ENCODE measurements at places on chromosomes 11 and 22. TPM values are rescaled to one million over a fixed set of nuclear protein-coding genes. Genes with fewer than 3 reads are reported as not detected.

Gene CNGA4
- total RNA-seq: not detected

Gene NUP50
- total RNA-seq: 126 TPM

Gene CCND1
- 2,519 TPM for total RNA-seq

Gene ALDH3B1
- total RNA-seq: not detected

Gene FADD
- total RNA-seq: 53.7 TPM

Gene MAPK8IP2
- 7.8 TPM for total RNA-seq

Gene ADAMTS15
- total RNA-seq: 0.99 TPM

Gene SMTNL1
- total RNA-seq: not detected

Gene VSIG10L2
- not detected for total RNA-seq

- H3K4me1 ChIP-seq: peaks cover 19% of the 10 kb centered on the region
- no peak overlapping the region for H3K4me3 ChIP-seq
- no peaks in the 10 kb centered on the region for H3K36me3 ChIP-seq
- H3K27me3 ChIP-seq: no peaks in the 10 kb centered on the region
- H3K27ac ChIP-seq: no peak overlapping the region
Observed at GRCh38 chr22:28978158-28978557, 83.5 kb downstream of the C22orf31 start.

GRCh38 chr11:113728814-113729213 is 22.7 kb upstream of the TMPRSS5 start:
- DNase-seq: no peak
- no peaks in the 10 kb centered on the region for H3K4me1 ChIP-seq
- H3K27me3 ChIP-seq: no peaks in the 10 kb centered on the region
- peaks cover 6% of the 10 kb centered on the region for H3K36me3 ChIP-seq

DNA sequence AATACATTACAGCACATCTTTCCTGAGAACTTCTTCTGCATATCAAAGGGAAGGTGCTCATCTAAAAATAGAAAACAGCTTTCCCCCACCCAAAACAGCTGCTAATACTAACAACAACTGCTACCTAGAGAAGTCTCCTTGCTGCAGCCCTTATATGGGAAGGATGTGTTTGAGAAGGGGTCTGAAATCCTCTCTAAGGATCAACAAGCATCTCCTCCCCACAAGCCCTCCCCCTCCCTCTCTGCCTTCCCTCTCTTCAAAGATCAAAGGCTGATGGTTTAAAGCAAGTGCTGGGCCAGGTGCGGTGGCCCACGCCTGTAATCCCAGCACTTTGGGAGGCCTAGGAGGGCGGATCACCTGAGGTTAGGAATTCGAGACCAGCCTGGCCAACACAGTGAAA is 33.5 kb downstream of the SCUBE2 start:
- H3K27ac ChIP-seq: no peak overlapping the region
- no peak overlapping the region for H3K4me3 ChIP-seq
- no peak for DNase-seq
- peaks cover 3% of the 10 kb centered on the region for H3K27me3 ChIP-seq
- H3K4me1 ChIP-seq: no peaks in the 10 kb centered on the region

DNA sequence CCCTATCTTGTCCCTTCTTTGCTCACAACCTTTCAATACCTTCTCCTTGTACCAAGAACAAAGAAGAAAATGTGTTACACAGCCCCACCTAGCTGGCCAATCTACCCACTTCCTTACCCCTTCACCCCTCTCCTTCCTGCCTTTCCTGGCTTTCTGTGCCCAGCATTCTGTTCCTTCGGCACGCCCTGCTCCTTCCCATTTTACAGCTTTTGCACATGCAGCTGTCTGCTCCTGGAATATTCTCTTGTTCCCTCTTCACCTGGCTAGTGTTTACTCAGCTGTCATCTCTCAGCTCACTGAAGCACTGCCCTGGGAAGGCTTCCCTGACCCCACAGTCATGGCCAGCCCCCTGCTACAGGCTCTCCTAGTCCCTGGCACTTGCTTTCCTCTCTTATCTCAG is 30.7 kb downstream of the SERPINH1 start:
- no peak overlapping the region for H3K27ac ChIP-seq
- no peak for DNase-seq
- H3K27me3 ChIP-seq: no peaks in the 10 kb centered on the region
- H3K4me1 ChIP-seq: no peaks in the 10 kb centered on the region

- no peak for DNase-seq
- H3K4me3 ChIP-seq: no peak overlapping the region
- peaks cover 23% of the 10 kb centered on the region for H3K4me1 ChIP-seq
- H3K36me3 ChIP-seq: peaks cover 7% of the 10 kb centered on the region
- no peaks in the 10 kb centered on the region for H3K27me3 ChIP-seq
Observed at GRCh38 chr11:65579291-65579690, 3.4 kb downstream of the EHBP1L1 start.

DNA sequence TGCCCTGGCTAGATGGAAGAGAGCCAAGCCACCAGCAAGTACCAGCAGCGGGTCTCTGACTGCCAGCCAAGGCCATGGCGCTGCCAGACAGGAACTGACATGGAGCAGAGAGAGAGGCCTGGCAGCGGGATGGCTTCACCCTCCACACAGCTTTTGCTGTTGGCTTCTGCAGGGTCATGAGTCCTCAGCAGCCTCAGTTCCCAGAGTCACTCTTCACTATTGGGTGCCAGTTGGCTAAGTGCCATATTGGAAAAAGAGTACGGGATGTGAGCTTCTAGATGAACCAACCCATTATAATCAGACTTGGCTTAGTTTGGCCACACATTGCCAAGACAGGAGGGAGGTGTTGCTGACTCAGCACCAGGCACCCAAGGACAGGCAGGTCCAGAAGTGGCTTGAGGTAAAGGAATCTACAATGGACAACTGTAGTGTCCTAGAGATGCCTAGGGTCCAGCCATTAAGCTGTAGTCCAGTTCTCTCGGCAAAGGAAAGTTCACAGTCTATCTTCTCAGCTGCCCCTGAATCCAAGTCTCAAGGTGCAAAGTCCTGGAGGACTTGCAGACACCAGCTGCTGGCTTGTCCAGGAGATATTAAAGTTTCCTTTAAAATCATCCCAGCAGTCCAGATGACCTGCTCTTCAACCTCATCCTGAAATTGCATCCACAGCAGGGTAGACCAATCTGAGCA is 40.7 kb upstream of the POU2AF1 start:
- H3K4me3 ChIP-seq: no peak overlapping the region
- no peaks in the 10 kb centered on the region for H3K27me3 ChIP-seq

DNA sequence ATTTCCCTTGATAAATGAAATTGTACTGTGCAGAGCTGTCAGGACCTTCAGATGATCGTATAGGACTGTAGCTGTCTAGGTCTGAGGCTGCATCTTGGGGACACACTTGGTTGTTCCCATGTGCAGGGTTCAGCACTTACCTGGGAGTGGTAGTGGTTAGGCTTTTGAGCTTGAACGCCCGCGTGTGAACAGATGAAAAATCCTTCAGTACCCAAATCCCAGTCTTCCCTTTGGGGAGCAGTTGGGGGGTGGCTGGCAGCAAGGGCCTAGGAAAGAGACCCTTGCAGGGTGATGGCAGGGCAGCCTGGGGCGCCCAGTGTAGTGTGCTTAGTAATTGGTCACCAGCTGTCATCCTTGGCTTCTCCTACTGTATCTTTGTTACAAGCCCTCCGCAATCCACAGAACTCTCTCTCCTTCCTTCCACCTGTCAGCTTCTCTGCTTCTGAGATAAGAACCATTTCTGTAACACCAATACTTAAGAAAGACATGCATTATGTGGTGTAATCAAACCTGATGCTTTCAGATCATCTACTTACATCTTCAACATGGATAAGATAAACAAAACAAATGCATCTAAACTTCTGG is 64.6 kb downstream of the MORC2 start:
- no peak for DNase-seq
- no peak overlapping the region for H3K27ac ChIP-seq
- H3K4me3 ChIP-seq: no peak overlapping the region
- H3K4me1 ChIP-seq: no peaks in the 10 kb centered on the region
- no peaks in the 10 kb centered on the region for H3K27me3 ChIP-seq

DNA sequence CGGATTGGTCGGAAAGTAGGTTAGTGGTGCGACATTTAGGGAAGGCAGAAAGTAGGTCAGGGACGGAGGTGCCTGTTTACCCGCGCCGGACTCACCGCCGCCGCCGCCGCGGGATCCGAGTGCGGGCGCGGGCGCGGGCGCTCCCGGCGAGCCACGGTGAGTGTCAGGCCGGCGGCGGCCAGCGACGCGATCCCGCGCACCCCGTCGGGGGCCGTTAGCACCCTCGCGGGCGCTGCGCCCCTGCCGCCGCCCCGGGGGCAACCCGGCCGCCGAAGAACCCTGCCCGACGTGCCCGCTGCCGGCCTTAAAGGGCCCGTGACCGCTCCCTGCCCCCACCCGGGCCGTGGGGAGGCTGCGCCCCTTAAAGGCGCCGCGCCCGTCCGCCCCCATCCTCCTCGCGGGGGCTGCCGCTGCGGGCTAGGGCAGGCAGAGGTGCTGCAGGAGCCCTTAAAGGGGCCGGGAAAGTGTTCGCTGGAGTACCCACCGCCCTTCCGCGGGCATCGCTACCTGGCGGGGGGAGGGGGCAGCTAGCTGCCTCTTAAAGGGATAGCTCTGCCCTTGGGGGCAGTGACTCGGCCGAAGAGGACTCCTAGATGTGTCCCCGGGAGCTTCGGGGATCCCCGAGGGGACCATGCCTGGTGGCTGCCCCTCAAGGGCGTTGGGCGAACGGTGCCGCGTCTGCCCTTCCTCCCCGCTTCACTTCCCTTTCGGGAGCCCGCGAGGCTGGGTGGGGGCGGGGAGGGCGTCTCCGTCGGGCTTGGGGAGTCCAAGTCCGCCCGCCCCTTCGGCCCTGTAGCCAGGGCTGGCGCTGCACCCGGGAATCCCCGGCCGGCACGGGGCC is at the start of gene BMAL1:
BMAL1 (plus strand) TSS at position 23 of the 841 bp plus-strand sequence. CDS start 76,519 bp downstream, outside the sequence.
- peaks cover 3% of the 10 kb centered on the region for H3K4me1 ChIP-seq
- DNase-seq: peak; percentile 19
- no peaks in the 10 kb centered on the region for H3K36me3 ChIP-seq
- no peak within 1 kb of the TSS for H3K27ac ChIP-seq
- H3K27me3 ChIP-seq: peaks cover 62% of the 10 kb centered on the region

DNA sequence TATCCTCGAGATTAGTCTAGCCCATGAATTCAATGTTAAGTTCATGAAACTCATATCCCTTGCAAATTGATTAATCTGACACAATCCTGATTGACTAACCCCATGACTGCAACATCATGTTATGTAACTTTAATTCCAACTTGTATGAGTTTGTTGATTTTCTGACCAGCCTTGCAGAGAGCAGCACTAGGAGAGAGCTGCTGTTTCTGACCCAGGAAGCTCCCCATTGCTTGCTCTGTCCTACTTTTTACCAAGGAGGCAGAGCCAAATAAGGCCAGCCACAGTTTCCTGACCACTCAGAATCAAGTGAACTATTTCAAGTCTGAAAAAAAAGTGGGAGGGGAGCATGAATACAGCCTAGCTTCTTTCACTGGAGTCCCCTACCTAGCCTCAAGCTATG is 13.2 kb downstream of the MPZL3 start:
- H3K4me1 ChIP-seq: no peaks in the 10 kb centered on the region
- peaks cover 52% of the 10 kb centered on the region for H3K27me3 ChIP-seq
- no peak overlapping the region for H3K27ac ChIP-seq
- H3K4me3 ChIP-seq: no peak overlapping the region
- DNase-seq: no peak
- no peaks in the 10 kb centered on the region for H3K36me3 ChIP-seq

- H3K27me3 ChIP-seq: peaks cover 5% of the 10 kb centered on the region
- H3K36me3 ChIP-seq: no peaks in the 10 kb centered on the region
Observed at GRCh38 chr22:44380756-44381486, 68.2 kb upstream of the SHISAL1 start.

DNA sequence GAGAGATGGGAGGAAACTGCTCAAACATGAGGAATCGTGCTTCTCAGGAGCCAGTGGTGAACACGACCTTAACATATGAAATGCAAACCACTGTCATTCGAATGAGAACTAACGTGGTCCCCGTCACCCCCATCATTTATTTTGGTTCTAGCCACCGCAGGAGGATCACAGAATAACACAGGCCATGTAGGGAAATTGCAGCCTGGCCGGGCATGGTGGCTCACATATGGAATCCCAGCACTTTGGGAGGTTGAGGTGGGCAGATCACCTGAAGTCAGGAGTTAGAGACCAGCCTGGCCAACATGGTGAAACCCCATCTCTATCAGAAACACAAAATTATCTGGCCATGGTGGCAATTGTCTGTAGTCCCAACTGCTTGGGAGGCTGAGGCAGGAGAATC is 27.1 kb downstream of the KRTAP5-5 start:
- no peaks in the 10 kb centered on the region for H3K36me3 ChIP-seq
- no peaks in the 10 kb centered on the region for H3K4me1 ChIP-seq
- DNase-seq: no peak
- H3K27ac ChIP-seq: no peak overlapping the region
